ENCODE measurements at places on chromosomes 5 and 9. TPM values are rescaled to one million over a fixed set of nuclear protein-coding genes. Genes with fewer than 3 reads are reported as not detected.

FOXD4L6 gene
- not detected for total RNA-seq

OR2Y1 gene
- total RNA-seq: not detected

DNA sequence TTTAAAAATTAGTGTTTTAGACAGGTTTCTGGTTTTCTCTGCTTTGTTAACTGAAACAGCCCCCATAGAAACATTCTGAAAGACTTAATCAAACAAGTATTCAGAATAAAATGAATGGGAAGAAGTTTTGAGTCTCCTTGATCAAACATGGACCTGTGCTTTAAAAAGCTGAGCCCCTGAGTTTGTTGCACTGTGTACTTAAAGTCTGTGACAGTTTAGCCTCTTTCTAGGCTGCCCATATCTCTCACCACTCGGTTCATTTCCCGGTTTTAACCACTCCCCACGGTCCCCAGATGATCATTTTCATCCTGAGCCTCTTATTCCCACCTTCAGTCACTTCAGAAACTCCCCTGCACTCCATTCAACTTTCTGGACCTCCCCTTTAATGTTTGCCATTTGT is 215.9 kb upstream of the DMRT1 start:
- no peak for DNase-seq

ATG12 gene
- 22.5 TPM for total RNA-seq

RHOBTB3 gene
- 79.0 TPM for total RNA-seq

DNA sequence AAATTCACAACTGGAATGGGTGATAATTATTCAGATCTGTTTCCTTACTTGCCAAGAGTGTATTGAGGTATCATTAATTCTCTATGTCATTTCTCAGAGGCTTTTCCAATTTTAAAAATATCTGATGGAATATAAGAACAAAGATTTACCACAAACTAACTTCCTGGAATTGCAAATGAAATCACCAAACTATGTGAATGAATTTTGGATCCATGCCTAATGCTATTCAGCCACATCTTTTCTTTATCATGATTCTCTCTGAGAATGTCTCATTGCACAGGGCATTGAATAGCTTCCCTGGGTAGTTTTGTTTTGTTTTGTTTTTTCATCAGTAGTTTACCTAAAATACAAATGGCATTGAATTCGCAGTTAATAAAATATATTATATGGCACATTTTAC is 146.9 kb upstream of the FBN2 start:
- DNase-seq: no peak

- no peak for DNase-seq
These were observed 10.7 kb downstream of the TNFAIP8 start for GRCh38 chr5:119366540-119366881.

- no peak for DNase-seq
These were observed 1066.3 kb upstream of the NUDT12 start for GRCh38 chr5:104628911-104629310.

DNA sequence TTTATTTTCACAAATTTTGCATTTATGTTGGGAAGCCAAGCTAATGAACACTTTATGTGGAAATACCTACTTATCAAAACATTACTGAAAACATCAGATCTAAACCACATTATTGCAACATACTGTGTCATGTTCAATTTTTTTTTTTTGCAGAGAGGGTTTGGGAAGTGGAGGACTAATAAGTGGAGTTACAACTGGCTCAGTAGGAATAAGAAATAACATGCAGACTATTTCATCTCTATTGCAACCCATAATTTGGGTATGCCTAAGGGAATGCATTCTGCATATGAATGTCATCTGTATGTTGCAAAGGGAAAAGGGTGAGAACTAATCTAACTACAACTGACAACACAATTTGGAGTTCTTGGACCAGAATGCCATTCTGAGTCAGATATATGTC is 41.8 kb downstream of the APC start:
- DNase-seq: no peak

GCNT4 gene
- 0.62 TPM for total RNA-seq

DNA sequence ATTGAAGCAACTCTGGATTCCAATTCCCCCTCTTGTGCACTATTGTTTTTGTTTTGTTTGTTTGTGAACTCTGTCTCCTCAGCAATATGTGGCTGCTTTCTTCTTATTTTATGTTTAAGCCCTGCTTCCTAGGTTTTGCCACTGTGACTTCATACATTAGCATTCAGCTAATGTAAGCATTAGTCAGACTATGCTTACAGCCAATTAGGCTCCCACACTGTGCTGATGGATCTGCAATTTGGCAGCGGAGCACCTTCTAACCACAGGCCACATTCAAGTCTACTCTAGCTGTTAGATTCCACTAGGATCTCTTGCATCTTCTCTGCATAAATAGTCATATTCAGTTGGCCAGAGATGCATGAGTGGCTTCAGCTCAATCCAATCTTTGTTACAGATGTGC is 9.6 kb upstream of the BICD2 start:
- DNase-seq: no peak

- DNase-seq: peak; percentile 80
These were observed 46.6 kb downstream of the ARHGAP26 start for GRCh38 chr5:142816531-142817430.

DNA sequence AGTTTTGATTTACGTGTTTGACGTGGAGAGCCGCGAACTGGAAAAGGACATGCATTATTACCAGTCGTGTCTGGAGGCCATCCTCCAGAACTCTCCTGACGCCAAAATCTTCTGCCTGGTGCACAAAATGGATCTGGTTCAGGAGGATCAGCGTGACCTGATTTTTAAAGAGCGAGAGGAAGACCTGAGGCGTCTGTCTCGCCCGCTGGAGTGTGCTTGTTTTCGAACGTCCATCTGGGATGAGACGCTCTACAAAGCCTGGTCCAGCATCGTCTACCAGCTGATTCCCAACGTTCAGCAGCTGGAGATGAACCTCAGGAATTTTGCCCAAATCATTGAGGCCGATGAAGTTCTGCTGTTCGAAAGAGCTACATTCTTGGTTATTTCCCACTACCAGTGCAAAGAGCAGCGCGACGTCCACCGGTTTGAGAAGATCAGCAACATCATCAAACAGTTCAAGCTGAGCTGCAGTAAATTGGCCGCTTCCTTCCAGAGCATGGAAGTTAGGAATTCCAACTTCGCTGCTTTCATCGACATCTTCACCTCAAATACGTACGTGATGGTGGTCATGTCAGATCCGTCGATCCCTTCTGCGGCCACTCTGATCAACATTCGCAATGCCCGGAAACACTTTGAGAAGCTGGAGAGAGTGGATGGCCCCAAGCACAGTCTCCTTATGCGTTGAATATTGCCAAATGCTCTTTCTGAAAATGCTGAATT is 850 bp downstream of the RRAGA start:
- no peak for DNase-seq

- DNase-seq: no peak
These were observed 51.0 kb downstream of the TRPC7 start for GRCh38 chr5:136314302-136314701.

IRX4 gene
- total RNA-seq: 12.1 TPM

TESK1 gene
- 34.2 TPM for total RNA-seq

Data from cardiac septum (tissue), 1 donor.